ENCODE measurements at places on chromosomes 12 and 14.

DNA sequence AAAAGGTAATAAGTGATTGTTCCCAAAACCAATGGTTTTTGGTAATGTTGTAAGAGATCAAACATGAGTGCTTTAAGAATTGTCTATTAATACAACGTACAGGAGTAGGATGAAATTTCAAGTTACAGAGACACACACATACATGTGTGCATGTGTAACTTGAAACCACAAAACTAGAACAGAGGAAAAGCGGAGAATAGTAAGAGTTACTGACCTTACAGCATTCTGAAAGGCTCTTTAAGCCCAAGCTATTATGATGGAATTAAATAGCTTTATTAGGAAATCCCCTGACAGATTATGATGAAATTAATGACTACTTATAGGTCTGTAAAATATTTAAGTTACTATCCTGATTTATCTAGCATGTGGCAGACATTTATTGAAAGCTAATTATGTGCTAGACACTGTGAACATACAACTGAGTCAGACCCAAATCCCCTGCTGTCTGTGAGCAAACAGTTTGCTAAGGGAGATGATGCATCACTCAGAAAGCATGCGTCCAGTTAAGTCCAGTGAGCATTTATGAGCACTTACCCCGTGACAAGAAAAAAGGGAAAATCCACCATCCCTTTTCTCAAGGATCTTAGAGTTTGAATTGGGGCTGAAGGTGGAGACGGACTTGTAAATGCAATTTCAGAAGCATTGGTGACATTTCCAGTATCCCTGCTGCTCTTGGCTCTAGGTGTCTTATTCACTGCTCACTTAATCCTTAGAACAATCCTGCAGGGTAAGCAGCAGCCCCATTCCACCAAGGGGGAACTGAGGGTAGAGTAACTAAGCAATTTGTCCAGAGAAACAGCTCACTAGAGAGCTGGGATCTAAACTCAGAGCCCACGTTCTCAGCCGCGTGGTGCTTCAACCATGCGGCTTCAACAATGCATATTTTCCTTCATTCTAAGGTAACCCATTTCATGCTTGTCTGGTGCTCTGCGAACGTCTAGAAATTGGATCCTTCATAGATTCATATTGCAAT lies 117.4 kb downstream of the EML1 start:
- no peak for DNase-seq

DNA sequence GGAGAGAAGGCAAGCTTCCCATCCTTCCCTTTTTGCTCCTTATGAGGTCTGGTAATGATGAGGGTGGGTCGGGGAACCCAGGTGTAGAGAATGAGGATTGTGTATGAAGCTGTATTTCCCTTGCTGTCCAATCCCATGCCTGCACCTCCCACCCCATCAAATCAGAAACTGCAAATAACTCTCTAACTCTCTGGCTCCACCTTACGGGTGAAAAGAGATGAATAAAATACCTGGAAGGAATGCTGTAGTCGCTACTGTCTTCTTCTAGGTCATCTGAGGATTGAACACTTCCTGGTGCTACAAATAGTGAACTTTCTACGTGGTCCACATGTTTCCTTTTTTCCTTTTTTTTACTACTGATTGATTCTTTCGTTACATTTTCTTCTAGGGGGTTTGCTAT lies 38.9 kb upstream of the DICER1 start:
- no peak for DNase-seq

DNA sequence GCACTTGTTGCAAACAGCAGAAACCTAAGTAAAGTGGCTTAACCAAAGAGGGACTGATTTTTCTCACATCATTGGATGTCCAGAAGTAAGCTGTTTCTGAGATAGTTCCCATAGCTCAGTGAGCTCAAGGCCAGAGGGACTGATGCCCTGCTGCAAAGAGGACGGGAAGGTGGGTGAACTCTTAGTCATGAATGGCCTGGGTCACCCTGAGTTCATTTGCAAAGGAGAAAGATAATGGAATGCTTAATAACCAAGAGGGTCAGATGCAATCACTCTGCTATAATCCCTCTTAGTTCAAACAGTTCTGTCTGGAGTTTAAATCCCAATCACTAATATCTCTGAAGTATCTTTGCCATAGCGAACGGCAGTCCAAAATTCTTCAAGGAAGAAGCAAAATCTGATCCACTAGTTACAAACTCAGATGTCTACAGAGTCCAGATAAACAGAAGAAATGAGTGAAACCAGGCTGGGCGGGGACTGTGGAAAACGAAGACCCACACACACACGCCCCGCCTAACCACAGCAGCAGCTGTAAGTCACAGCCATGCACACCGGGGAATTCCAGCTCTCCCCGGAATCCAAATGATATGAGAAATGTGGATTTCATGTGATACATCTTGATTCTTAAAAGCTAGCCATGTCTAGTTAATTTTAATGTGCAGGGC lies 289.5 kb downstream of the TMEM132D start:
- peak; percentile 24 for DNase-seq

GRCh38 chr12:52178443-52178842 lies 13.4 kb downstream of the KRT80 start:
- no peak for DNase-seq

DNA sequence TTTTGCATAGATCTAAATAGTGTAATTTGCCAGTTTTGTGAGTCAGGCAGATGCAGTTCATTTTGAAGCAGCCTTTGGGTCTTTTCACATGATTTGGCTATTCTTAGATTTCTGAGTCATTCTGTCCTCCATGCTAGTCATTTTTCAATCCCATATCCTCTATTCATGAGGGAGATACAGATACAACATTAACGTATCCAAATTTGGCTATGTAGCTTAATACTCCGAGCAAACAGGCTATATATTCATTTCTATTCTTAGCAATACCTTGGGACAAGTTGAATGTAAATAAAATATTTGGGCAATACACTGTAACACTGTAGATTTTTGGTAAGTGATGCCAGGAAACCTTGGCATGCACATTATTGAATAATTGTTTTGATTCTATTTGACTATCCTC lies 270.7 kb upstream of the PDE3A start:
- DNase-seq: no peak

DNA sequence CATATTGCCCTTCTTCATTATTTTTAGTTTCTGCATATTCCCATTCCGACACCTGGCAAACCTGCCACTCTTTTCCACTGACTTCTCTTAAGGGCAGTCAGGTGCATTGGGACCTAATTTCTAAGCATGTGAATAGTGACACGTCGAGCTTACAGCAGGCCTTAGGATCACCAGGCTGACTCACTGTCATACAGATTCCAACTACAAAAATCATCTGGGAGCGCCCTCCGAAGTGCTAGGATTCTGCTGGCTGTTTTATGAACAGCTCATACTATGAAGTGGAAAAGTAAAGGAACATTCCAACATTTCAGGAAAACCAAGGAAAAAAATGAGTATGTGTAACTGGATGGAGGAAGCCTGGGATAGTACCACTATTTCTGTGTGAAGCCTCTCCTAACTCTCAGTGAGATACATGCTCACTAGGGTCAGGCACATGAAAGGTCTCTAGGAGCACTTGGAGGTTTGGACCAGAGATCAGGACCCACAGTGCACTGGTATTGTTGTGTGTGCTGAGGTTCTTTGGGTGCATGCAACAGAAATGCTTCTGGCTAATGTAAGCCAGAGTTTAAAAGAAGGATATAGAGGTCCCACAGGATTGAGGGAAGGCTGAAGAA lies 257.4 kb downstream of the ZFP36L1 start:
- no peak for DNase-seq

- peak; percentile 23 for DNase-seq
Observed at GRCh38 chr14:104138718-104139459, 502 bp downstream of the KIF26A start.

GRCh38 chr12:2451025-2451424 lies 343.7 kb upstream of the FKBP4 start:
- DNase-seq: no peak

GRCh38 chr12:90859591-90859990 lies 95.4 kb downstream of the CCER1 start:
- DNase-seq: no peak

GRCh38 chr12:51415931-51416330 lies 8.7 kb upstream of the SLC4A8 start:
- no peak for DNase-seq

DNA sequence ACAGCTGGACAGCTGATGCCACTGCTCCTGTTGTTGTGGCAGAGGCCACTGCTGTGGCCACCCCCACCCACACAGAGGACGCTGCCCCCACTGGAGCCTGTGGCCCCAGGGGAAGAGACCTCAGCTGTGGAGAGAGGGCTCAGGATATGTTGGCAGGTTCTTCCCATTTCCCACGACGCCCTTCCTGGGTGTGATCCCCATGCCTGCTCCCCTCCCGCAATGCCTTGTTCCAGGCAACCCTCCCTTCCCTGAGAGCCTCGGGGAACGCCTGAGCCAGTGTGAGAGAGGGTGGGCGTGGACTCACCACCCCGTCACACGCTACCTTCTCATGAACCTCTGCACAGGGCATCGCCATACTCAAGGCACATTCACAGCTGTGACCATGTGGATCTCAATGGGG lies 5.7 kb upstream of the KRT82 start:
- DNase-seq: no peak

DNA sequence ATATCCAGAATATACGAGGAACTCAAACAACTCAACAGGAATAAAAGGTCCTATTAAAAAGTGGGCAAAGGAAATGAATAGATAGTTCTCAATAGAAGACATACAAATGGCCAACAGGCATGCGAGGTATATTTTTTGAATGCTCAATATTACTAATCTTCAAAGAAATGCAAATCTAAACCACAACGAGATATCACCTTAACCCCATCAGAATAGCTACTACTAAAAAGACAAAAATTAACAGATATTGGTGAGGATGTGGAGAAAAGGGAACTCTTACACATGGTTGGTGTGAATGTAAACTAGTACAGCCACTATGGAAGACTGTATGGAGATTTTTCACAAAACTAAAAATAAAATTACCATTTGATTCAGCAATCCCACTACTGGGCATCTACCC lies 99.2 kb downstream of the TMEM260 start:
- DNase-seq: no peak

GRCh38 chr14:96096639-96097610 lies 57.8 kb downstream of the C14orf132 start:
- DNase-seq: no peak

GRCh38 chr12:501722-502447 lies 42.1 kb downstream of the B4GALNT3 start:
- peak; percentile 64 for DNase-seq

GRCh38 chr12:13142747-13143146 lies 39.3 kb upstream of the GSG1 start:
- DNase-seq: no peak

DNA sequence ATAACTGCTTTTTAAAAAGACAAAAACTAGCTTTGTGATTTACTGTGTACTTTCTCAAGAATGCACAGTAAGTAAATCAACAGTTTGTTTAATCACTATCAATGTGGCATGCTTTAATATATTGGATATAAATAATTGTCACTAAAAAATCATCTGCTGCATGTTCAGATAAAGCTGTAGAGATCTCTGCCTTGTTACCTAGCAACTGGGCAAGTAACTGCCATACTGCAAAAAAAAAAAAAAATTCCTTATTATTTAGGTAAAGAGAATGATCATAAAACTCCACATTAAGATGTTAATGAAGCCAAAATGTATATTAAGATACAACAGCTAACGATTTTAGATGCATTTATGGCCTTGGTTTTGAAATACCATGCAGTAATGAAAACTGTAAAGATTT lies 237.4 kb downstream of the APAF1 start:
- DNase-seq: no peak

DNA sequence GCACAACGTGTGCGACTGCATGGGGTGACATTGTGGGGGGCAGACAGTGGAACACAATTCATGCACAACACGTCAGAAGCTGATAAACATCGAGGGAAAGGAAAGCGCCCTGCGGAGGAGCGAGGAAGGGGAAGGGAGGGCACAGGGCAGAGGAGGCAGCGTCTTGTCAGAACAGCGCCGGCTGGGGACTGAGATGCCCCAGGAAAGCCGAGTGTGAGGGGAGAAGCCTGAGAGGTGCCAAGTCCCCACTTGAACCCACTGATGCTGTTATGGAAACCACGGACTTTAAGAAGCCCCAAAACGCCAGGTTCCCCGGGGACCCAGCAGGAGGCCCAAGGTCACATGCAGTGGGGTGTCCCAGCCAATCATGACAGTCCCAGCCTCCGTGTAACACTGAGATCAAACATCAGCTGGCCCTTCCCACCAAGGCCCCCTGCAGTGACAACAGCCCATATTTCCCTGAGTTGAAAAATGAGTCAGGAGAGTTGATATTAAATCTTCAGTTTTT lies 70.0 kb downstream of the GALNT9 start:
- no peak for DNase-seq

DNA sequence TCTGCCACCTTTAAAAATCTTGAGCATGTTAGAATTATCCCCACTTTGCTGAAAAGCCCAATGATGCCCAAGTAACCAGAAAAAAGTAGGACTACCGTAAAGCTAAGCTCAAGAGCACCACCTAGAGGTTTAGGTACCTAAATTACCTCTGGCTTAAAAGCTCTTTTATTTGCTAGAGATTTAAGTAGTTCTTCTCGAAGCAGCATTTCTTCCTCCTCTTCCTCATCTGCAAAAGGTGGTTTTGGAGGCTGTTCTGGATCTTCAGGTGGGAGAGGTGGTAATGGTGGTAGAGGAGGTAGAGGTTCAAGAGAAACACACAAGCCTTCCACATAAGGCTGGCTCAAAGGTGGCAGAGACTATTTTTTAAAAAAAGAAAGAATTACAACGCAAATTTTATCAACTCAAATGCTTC lies 26.9 kb downstream of the ZFC3H1 start:
- no peak for DNase-seq

- no peak for DNase-seq
Observed at GRCh38 chr12:99054601-99055128, 409.6 kb downstream of the APAF1 start.

- DNase-seq: no peak
Observed at GRCh38 chr12:103840462-103840875, 565 bp downstream of the NT5DC3 start.

DNA sequence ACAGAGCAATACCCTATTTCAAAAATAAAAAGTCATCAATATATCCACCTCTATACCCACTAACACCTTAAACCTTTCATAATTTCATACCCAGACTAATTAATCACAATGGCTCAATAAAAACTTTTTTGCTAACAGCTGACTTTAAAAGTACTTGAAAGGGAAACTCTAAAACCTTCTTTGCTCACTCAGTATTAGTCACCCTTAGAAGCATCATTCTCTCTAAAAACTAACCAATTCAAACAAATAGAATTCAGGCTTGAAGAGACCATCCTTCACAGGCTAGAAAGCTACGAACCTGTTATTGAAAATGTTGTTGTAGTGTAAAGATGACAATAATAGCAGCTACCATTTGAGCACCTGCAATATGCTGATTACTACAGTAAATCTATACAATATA lies 37.2 kb downstream of the HECTD1 start:
- no peak for DNase-seq

- DNase-seq: no peak
Observed at GRCh38 chr12:96093543-96094196, 58.3 kb upstream of the LTA4H start.

- DNase-seq: no peak
Observed at GRCh38 chr12:13147688-13148484, 44.4 kb upstream of the GSG1 start.

GRCh38 chr12:92289629-92290349 lies 144.1 kb upstream of the BTG1 start:
- no peak for DNase-seq

Measured in WERI-Rb-1 (cell line).